Spleen (tissue), 13 donors: ENCODE measurements at places on chromosomes 7 and 10. TPM values are rescaled to one million over a fixed set of nuclear protein-coding genes. Genes with fewer than 3 reads are reported as not detected.

PPP1R3A gene
- not detected for total RNA-seq

HSPA14 gene
- total RNA-seq = 18.2 TPM

CALML3 gene
- total RNA-seq = not detected

ACTL6B gene
- not detected for total RNA-seq

SEMA4G gene
- total RNA-seq = 0.46 TPM

RP9 gene
- total RNA-seq = 16.9 TPM

MNX1 gene
- total RNA-seq = not detected

SFTPA1 gene
- total RNA-seq = not detected

PLXNA4 gene
- total RNA-seq = 7.7 TPM

GRCh38 chr10:71770255-71770654 lies 3.1 kb downstream of the VSIR start:
- no peak for DNase-seq

GRCh38 chr7:132465516-132465915 lies 110.8 kb downstream of the PLXNA4 start:
- DNase-seq = no peak

- DNase-seq = no peak
Measured at GRCh38 chr10:93612311-93612710, at the start of gene PDE6C. Gene PDE6C, plus strand, starts transcription at chr10:93612537. Its CDS starts 189 bp downstream, at chr10:93612726.

DNA sequence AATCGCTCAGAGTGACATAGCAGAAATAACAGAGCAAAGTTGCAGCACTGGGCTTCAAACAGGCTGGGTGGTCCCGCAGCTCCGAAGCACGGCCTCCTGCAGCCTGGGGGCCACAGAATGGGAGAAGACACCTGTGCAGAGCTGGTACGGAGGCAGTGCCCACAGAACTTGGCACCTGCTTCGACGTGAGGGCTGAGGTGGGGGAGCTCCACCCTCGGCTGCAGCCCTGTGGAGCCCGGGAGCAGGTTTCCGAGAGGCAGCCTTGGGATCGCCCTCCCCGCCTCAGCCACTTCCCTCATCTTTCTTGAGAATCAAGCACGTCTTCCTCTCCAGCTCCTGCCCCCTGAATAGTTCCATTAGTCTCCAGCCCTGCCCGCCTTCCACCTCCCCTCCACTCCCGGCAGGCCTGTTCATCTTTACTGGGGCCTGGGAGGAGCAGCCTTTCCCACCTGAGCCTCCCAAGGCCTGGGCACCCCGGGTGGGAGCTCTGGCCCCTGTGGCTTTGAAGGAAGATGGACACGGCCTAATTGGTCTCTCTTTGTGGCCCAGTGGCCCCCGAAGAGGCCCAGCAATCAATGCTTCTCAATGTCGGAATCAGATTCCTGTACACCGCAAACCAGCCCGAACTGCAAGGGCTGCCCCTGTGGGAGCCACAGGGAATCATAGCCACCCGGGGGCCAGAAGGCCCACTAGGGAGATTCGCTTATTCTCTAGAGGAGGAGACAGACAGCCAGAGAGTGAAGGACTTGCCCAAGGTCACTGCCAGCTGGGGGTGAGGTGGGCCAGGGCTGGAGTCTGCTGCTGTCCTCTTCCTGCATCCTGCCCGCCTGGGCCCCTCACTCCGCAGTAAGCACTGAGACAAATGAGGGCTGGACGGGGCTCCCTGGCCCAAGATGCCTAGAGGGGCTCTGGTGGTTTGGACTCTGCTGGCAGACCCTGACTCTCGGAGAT lies 17.0 kb upstream of the PCBD1 start:
- peak; percentile 74 for DNase-seq

- DNase-seq = no peak
Measured at GRCh38 chr10:47082055-47082784, 171.0 kb downstream of the PTPN20 start.

DNA sequence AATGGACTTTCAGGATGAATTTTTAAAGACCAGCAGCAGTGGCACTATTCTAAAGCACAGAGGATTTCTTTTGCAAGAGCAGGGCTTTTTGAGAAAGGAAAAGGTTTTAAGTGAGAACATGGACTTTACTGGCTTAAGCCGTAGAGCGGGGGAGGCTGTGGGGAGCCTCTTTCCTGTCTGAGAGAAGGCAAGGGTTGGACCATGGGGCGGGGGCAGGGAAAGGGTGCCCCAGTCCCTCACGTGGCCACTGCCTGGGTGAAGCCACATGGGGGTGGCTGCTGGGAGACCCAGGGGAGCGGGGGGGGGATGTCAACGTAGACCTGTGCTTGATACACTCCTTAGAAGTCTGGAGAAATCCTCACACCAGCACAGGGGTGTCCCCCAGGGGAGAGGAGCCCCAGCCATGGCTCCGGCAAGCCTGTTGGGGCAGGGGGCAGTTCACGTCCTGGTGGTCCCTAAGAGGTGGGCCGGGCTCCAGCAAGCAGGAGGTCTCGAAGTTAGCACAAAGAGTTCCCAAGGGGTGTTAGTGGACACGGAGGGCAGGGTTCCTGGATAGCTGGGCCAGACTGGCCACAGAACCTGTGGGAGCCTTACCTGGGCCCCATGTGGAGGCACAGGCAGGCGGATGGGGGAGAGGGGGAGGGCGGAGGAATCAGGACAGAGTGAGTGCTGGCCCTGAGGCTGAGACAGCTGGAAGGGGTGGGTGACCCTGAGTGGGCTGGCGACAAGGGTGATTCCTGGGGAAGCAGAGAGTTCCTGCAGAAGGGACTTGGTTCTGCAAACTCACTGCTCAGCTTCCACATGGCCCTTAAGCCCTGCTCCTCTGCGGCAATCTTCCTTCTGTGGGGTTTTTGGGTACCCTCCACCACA lies 36.9 kb upstream of the ELFN1 start:
- DNase-seq = no peak

DNA sequence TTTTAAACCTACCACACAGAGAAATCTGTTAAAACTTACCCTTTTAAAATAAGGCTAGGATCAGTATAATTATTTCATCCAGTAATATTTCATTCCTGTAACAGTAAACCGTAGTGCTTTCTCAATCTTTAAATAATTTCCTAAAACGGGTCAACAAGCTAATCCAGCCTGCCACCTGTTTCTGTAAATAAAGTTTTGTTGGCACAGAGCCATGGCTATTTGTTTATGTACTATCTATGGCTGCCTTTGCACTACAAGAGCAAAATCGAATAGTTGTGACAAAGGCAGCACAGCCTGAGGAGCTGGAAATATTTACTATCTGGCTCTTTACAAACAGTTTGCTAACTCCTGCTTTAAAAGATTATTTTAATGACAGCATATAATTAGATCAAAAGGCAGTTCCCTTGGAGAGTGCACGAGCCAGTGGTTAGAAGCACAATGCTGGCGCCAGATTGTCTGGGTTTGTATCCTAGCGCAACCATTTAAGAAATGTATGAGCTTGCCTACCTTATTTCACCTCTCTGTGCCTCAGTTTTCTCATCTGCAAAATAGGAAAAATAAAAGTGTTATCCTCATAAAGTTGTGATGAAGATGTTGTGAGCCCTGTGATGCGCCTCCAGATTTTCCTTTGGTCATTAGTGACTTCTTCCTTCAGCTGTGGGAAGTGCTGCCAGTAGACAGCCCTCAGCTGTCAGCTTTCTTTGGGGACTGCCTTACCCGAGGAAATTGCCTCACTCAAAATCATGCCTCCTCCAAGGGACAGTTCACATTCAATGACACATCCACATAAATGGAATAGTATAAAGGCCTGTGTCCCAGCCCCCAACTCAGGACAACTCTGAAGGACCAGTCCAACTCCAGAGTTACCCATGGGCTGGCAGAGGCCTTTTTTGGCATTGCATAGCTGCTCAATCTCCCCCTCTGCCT lies 11.8 kb upstream of the MIOS start:
- no peak for DNase-seq

DNA sequence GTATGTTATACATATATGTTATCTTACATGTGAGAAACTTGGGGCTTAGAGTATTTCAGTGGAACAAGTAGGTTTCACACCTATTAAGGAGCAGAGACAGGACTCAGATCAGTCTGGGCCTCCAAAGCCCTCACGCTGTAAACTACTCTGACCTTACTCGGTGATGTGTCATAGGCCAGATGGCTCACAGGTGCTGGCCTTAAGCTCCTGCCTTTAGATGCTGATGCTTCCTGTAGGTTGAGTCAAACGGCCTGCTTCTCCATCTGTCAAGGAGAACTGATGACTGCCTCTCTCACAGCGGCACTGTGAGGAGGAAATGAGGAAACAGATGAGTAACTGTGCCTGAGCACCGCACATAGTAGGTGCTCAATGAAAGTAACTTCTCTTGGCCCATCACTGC lies 312.6 kb upstream of the COBL start:
- DNase-seq = no peak

GRCh38 chr10:103915796-103916195 lies 2.2 kb downstream of the STN1 start:
- peak; percentile 82 for DNase-seq

GRCh38 chr7:108455551-108455997 lies 662 bp downstream of the NRCAM start:
- peak; percentile 73 for DNase-seq

DNA sequence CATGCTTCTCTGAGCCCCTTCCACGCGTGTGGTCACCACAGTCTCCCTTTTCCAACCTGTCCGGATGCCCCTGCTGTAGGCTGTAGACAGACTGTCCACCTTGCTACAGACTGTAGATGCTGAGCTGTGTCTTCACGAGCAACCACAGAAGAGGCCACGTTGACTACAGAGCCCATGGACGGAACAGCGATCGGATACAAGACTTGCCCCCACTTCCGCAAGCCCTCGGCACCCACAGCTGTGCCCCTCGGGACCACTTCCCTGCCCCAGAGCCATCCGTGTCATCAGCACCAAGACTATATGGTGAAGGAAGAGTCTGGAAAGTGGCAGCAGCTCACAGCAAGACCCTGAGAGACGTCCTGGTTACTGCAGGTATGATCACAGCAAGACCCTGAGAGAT lies 491.4 kb downstream of the DNAJB6 start:
- DNase-seq = peak; percentile 47

GRCh38 chr7:83476511-83477050 lies 172.4 kb downstream of the SEMA3E start:
- no peak for DNase-seq

GRCh38 chr10:122665946-122666345 lies 33.7 kb downstream of the C10orf120 start:
- DNase-seq = no peak

DNA sequence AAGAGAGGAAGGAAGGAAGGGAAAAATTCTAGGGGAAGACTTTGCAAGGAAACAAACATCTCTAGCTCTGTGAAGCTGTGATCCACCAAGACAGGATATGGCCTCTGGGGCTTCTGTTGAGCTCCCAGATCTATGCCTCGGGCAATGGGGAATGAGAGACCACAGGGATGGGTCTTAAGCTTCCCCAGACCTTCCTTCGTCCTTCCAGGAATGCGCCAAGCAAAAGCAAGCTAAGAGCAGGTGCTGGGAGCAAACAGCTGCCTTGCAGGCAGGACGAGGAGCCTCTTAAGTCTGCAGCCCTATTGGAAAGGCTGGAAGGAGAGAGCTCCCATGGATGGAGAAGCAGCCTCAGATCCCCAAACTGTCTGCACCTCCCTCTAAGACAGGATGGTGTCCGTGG lies 21.9 kb upstream of the ELN start:
- no peak for DNase-seq

DNA sequence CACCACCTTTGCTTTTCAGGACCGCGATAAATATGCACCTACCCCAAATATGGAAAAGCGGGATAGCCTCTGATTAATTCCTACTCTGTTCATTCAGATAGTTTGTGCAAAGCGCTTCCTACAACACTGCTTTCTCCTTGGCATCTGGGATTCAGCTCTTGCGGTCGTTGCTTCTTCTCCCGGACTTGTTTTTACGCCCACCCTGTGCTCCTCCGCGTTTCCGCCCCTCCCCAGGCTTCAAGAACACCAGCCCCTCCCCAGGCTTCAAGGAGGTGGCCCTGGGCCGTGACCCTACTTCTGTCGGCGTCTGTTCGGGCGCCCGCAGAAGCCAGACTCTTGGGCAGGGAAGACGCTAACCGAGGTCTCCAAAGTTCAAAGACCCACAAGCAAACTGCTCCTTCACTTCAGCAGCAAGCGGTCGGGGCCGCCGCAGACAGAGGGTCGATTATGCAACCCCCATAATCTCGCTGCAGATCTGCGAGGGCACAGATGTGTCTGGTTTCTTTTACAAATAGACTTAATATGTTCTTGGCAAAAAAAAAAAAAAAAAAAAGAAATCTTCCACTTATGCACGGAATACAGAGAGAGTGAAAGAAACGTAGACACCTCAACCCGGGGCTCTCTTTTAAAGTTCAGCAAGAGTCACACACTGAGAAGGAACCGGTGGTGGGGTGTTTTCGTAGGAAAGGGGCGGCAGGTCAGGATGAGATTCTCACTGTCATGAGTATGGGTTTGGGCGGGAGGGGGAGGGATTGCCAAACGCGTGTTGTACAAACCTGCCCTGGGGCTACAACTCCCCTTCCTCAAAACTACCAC lies 1.9 kb downstream of the DLX5 start:
- DNase-seq = no peak

GRCh38 chr10:111392910-111393309 lies 316.1 kb downstream of the ADRA2A start:
- no peak for DNase-seq

- peak; percentile 41 for DNase-seq
Measured at GRCh38 chr7:140003913-140004382, 58.8 kb downstream of the PARP12 start.

- peak; percentile 57 for DNase-seq
Measured at GRCh38 chr7:285731-286130, 4.2 kb upstream of the FOXL3 start.
